Sciatic nerve (tissue), 2 donors: ENCODE measurements at places on chromosomes 3 and 15. TPM values are rescaled to one million over a fixed set of nuclear protein-coding genes. Genes with fewer than 3 reads are reported as not detected.

DNA sequence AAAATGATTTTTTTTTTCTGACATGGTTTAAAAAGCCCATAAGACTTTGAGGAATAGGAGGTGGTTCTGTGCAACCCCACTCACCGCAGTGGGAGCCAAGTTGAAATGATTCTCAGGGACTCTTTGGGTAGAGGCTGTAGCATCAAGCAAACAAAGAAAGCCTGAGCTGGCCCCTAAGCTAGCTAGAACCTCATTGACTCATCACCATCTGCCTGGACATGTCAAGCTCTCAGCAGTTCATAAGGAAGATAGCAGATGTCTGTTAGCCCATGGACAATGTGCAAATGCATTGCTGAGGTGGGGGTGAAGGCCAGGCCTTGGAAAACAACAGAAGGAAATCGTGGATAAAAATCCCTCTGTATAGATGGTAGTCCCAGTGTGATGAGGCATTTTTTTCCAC, 234.8 kb downstream of the NR2F2 start:
- DNase-seq = no peak

DNA sequence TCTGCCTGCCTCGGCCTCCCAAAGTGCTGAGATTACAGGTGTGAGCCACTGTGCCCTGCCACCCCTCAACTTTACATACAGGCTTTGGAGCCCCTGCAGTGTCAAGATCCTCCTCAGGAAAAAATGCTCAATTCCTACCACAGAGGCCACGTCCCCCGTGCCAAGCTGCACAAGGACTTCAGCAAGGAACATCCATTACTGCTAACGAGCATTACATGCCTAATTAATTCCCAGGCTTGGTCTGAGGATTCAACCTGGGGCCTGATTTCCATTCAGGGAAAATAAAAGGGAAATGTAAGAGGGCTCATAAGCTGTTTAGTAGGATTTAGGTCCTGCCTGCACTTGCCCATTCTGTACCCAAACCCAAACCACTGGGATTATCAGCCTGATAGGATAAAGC, 161.4 kb downstream of the RAB11A start:
- no peak for DNase-seq

GRCh38 chr15:93360976-93361375, 272.0 kb upstream of the RGMA start:
- DNase-seq = no peak

DNA sequence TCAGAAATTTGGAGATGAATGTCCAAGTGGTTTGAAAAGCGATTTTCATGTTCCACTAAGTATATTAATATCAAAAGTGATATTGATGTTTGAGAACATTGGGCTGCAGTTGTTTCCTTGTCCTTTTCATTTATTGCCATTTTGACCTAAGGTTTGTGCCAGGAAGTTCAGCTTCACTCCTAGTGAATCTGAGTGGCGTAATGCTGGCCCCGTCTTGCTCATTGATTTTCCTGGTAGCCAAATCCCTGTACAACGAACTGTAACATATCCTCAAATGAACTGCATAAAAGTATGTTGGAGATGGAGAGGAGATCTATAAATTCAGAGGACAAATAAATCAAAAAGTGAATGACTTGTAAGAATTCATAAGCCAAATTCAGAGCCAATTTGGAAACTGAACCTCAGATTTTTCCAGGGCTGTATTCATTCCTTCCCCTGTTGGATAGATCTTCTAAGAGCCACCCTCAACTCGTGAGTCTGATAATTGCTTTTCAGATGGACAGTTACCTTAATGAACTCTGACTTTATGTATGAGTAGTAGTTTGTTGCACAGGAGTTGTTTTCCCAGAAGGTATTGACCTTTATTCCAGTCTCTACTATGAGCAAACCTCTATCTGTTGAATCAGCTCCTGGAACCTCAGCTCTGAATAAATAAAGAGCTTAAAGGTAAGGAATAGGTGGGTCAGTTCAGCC, 72.8 kb downstream of the ITPR1 start:
- DNase-seq = no peak

- DNase-seq = no peak
Measured at GRCh38 chr3:123015596-123015995, 12.0 kb downstream of the SEMA5B start.

GRCh38 chr15:62362144-62362543, 197.1 kb upstream of the C2CD4B start:
- no peak for DNase-seq

DNA sequence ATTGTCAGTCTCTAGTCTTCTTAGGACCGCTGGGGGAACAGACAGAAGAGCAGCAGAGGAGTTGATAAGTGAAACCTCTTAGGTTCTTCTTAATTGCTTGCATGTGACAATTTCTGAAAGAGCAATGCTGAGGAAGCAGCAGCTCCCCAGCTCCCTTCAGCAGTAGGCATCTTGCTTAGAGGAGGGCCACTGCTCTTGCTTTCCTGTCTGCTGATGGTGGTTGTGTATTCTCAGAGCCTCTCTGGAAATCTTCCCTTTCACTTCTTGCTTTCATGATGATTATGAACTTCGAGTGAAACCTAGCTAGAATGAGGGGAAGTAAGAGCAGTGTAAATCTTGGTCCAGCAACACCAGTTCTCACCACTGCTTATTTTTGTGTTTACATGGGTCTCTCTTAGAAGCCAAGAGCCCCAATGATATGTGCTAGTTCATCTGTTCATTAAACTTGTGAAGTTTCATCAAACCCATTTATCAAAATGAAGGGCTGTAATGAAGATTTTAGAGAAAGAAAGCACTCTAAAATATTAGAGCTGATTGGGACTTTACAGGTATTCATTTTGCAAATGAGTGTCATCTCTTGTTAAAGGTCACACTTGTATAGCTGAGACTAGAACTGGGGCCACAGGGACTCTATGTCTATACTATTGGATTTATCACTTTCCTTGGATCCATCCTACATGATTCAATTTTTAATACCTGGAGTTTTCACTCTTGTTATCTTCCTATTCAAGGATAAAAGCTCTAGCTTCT, 246.7 kb downstream of the LPP start:
- DNase-seq = no peak

DNA sequence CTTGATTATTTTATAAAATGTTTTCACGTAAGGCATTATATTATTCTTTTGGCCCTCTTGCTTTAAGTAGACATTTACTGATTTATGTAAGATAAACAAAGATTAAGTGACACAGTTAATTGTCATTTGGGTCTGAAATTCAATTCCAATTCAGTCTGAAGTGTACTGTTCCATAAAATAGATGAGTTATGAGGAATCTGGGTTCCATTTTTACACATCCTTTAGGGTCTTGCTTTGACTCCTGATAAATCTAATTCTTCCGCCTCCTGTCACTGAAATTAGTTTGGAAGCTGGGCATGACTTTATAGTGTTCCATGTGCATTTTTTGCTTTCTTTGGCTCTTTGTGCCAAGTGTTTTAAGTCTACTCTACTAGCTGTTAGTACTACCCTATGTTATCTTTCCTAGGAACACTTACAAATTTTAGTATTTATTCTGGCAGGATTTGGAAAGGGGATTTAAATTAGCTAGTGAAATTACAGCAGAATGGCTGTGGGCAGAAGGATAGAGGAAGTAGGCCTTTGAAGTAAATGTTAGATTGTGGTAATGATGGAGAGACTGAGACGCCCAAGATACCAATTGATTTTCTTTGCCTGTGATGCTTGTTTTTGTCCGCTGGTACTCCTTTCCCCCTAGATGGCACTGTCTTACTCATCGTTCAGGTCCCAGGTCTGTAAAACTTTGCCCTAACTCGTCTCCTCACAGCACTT, 14.3 kb downstream of the ARL8B start:
- DNase-seq = no peak

DNA sequence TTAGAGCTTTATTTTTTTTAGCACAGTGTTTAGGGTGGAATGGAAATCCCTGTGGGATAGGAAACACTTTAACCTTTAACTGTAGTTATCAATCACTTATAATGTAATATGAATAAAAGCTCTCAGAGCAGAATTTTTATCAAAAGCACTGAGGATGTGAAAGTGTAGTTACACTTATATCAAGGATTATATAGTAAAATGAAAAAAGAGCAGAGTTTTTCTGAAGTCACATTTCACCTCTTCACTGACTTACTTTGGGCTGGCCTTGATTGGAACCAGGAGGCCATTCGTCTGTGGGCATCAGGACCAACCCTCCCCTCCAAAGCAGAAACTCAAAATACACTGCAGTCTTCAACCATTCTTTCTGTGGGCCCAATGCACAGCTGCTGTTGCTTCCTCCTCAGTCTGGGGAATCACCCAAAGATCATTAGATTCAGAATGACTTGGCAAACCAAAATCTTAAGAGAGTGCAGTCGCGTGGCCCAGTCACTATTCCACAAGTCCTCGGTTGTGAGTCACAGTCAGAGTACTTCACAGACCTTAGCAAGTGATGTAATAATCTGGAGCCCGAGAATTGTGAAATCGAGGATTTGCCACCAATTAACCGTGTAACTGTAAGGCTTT, 132.6 kb upstream of the COL8A1 start:
- DNase-seq = no peak

DNA sequence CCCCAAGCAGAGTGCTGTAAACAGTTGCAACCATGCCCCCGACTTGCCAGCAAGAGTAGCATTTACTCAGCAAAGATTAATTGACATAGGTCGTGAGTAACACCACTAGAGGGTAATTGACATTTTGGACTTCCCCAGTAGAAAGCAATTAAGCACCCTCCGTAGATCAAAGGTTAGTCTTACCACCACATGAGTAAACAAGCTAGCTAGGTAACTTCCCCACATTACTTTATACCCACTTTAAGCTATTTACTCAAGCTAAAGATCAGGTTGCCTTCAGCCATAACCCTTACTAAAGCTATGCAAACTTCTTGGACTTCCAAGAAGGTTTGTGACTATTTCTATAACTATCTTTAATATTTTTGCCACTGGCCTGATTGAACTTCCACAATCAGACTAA, 1072.7 kb downstream of the OTOL1 start:
- DNase-seq = no peak

The LRTM1 gene
- total RNA-seq = not detected

The RASGRP1 gene
- total RNA-seq = 1.2 TPM

The COL6A5 gene
- not detected for total RNA-seq

The SLITRK3 gene
- total RNA-seq = not detected

The NCKIPSD gene
- total RNA-seq = 29.3 TPM
